Osteocyte (in vitro differentiated cells): ENCODE measurements at places on chromosomes 7 and 10. TPM values are rescaled to one million over a fixed set of nuclear protein-coding genes. Genes with fewer than 3 reads are reported as not detected.

GRCh38 chr7:79749856-79750255 is 296.4 kb upstream of the MAGI2 start:
- no peak overlapping the region for H3K27ac ChIP-seq
- peaks cover 5% of the 10 kb centered on the region for H3K27me3 ChIP-seq
- no peak overlapping the region for H3K4me3 ChIP-seq
- DNase-seq = no peak
- no peaks in the 10 kb centered on the region for H3K36me3 ChIP-seq
- no peaks in the 10 kb centered on the region for H3K4me1 ChIP-seq

DNA sequence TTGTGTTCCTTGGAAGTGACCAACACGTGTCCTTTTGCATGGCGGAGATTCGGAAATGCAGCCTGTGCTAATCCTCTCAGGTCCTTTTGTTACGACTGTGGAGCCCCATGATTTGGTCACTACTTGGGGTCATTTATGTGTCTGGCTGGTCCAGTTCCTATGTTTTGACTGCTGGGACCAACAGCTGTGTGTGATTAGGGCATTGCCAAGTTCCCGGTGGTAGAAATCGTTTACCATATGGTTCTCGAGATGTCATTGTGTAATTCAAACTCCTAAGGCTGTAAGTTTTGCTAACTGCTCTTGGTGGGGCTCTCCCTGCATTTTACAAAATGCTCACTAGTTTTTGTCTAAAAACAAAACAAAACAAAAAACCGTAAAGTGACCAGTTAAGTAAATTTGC is 62.0 kb downstream of the CCNY start:
- no peak overlapping the region for H3K4me3 ChIP-seq
- peak overlapping the region; percentile 53 for H3K27ac ChIP-seq
- H3K36me3 ChIP-seq = no peaks in the 10 kb centered on the region
- H3K27me3 ChIP-seq = no peaks in the 10 kb centered on the region

Gene PSD
- 0.99 and 1.8 TPM in 2 replicates for total RNA-seq

Gene CPA2
- not detected in 2 replicates for total RNA-seq

DNA sequence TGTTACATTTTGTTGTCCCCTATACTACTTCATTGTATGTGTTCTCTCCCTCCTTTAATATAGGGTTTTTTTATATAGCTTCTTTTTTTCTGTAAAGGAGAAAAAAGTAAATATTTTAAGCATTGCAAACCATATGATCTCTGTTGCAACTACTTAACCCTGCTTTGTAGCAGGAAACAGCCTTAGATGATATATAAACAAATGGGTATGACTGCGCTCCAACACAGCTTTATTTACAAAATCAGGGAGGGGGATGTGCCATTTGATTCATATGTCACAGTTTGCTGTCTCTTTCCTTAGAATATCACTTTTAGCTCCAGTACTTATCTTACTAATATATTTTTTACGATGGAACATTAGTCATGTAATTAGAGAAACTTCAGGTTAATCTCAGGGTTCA is 155.2 kb upstream of the GNAI1 start:
- H3K36me3 ChIP-seq = no peaks in the 10 kb centered on the region
- no peak overlapping the region for H3K4me3 ChIP-seq
- H3K27me3 ChIP-seq = no peaks in the 10 kb centered on the region
- no peak overlapping the region for H3K27ac ChIP-seq

DNA sequence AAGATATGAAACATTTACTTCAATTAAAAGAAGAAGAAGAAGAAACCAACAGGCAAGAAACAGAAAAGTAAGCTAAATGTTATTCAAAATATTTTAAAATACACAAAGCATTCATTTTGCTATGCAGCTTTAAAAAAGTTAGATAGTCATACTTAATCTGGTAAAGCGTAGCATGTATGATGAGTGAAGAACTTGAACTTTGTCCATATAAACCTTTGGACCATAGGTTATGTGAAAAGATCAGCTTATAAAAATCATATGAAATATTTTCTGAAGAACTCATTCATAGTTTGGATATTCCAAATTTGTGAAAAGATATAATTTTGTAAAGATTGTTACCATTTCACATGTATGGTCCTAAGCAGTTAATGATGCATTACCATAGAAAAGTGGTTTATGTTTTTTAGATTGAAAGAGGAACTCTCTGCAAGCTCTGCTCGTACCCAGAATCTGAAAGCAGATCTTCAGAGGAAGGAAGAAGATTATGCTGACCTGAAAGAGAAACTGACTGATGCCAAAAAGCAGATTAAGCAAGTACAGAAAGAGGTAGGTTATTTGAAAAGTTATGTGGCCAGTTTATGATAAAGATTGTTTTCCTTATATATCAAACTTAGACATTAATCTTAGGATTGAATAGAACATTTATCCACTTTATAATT is 37.3 kb downstream of the KIF20B start:
- H3K27ac ChIP-seq = no peak overlapping the region
- no peaks in the 10 kb centered on the region for H3K27me3 ChIP-seq
- no peak overlapping the region for H3K4me3 ChIP-seq
- peaks cover 2% of the 10 kb centered on the region for H3K4me1 ChIP-seq

Gene BUD23
- 47.2 and 56.7 TPM in 2 replicates for total RNA-seq

GRCh38 chr10:48253970-48254657 is 20.4 kb downstream of the FRMPD2 start:
- peak; percentile 70 for DNase-seq
- no peak overlapping the region for H3K27ac ChIP-seq
- H3K4me3 ChIP-seq = no peak overlapping the region

- H3K27me3 ChIP-seq = peaks cover 32% of the 10 kb centered on the region
- no peak overlapping the region for H3K4me3 ChIP-seq
- H3K36me3 ChIP-seq = no peaks in the 10 kb centered on the region
- no peaks in the 10 kb centered on the region for H3K4me1 ChIP-seq
These were observed 14.0 kb upstream of the RAMP3 start for GRCh38 chr7:45143616-45144015.

DNA sequence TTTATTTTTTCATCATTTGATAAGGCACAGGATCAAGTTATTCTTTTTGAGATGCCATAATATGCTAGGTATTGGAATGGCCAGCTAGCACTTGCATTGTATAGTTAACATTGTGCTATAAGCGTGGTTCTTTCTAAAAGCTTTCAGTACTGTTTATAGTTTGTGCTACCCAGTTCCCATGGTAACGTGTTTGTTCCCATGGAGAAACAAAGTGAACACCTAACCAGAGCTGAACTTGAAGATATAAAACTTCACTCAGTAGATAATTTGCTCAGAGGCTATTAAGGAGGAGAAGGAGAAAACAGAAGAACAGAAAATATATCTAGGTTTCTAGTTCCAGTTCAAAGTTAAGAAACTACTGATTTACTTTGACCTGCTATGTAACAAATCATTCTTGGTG is 23.6 kb upstream of the ITGB8 start:
- H3K4me3 ChIP-seq = no peak overlapping the region
- peaks cover 17% of the 10 kb centered on the region for H3K4me1 ChIP-seq
- H3K27ac ChIP-seq = peak overlapping the region; percentile 7
- H3K27me3 ChIP-seq = no peaks in the 10 kb centered on the region
- H3K36me3 ChIP-seq = peaks cover 2% of the 10 kb centered on the region

DNA sequence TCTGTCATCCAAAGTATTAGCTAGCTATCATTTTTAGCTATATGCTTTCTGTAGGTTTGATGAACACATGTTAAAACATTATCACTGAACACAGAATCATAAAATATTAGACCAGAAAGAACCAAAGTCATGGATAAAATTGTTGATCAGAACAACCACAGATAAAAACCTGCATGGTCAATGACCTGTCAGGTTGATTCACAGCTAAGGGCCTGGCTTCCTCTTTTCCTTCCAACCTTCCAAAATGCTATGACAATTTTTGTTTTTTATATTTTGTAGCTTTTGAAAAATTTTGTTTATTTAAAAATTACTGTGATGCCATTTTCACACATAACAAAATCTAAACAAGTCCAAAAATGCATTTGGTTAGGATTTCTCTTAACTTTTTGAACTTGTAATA is 444.4 kb upstream of the CHRM2 start:
- no peak for DNase-seq
- no peak overlapping the region for H3K27ac ChIP-seq
- H3K27me3 ChIP-seq = peaks cover 21% of the 10 kb centered on the region

Gene PVRIG
- not detected in 2 replicates for total RNA-seq

DNA sequence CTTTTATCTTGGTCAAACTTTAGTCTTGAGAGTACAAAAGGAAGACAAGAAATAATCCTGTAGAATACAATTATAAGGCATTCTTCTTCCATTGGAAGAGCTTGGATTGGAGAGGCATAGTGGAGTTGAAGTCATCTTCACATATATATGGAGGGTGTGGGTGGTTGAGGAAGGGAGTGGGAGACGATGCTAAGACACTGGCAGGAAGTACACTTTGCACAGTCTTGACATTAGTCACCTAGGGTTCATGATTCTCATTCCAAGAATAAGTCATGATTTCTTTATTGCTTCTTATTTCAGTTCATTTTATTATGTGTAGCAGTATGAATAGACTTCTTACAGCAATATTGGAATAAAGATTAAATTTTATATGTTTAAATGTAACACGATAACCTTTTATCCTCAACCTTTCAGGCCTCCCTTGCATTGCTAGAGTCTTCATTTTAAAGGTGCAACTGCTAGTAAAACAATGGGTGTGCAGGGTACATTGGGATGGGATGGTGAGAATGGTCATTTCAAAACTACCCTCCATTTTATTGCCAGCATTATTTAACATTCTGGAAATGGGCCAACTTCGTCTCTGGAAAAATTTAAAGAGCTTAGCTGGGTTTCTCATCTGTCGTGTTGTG is 12.3 kb upstream of the SLC26A3 start:
- H3K4me3 ChIP-seq = no peak overlapping the region
- H3K4me1 ChIP-seq = peaks cover 4% of the 10 kb centered on the region
- no peaks in the 10 kb centered on the region for H3K36me3 ChIP-seq
- peaks cover 38% of the 10 kb centered on the region for H3K27me3 ChIP-seq

Gene ZNF425
- total RNA-seq = 5.9 and 6.2 TPM in 2 replicates

Gene PHYHIPL
- not detected in 2 replicates for total RNA-seq

DNA sequence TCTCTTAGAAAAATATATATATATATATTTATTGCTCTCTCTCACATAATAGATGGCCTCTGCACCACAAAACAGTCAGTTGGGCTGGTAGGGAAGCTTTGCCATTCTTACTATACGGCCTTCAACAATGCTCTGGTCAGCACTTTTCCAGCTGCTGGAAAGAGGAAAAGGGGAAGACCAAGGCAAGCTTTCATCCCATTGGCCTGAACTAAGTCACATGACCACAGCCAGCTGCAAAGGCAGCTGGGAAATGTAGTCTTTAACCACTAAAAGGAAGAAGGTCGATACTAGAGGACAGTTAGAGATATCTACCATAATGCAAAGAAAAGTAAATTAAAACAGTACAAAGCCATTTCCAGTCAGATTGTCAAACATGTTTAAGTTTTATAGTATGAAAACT is 58.4 kb upstream of the MACROH2A2 start:
- peaks cover 56% of the 10 kb centered on the region for H3K27me3 ChIP-seq
- no peaks in the 10 kb centered on the region for H3K36me3 ChIP-seq
- no peaks in the 10 kb centered on the region for H3K4me1 ChIP-seq
- DNase-seq = no peak

DNA sequence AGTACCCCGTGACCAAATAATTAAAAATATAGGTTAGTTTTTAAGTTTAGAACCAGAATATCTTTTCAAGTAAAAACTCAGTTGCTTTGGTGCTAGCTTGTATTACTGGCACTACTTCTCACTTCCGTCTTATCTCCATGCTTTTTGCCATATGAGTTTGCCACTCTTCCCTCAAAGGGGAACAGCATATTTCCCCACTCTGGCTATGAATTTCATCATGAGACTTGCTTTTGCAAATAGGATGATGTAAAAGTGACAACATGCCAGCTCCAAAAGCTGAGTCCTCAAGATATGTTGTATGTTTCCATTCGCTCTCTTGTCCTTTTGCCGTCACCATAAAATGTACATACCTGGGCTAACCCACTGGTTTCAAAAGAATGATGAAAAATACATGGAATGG is 178.1 kb upstream of the SEMA3A start:
- H3K27me3 ChIP-seq = no peaks in the 10 kb centered on the region
- no peak for DNase-seq
- peaks cover 15% of the 10 kb centered on the region for H3K4me1 ChIP-seq
- H3K36me3 ChIP-seq = no peaks in the 10 kb centered on the region
- H3K4me3 ChIP-seq = no peak overlapping the region
- peak overlapping the region; percentile 76 for H3K27ac ChIP-seq

DNA sequence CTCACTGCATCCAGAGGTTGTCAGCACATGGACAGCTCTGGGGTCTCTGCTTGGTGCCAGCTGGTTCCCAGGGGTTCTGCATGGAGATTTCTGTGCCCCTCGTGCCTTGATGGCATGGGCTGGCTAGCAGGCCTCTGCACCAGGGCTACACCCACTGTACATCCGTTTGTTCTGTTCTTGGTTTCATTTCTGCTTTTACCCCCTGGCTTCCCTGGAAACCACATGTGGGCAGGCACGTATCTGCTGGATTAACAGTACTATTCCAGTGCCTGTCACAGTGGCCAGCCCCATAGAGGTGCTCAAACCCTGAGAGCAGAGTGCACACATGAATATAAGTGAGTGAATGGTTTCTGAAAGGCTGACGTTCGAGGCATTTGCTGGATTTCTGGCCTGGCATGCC is 207.2 kb upstream of the GPR26 start:
- H3K27me3 ChIP-seq = no peaks in the 10 kb centered on the region
- no peaks in the 10 kb centered on the region for H3K4me1 ChIP-seq
- no peaks in the 10 kb centered on the region for H3K36me3 ChIP-seq
- H3K27ac ChIP-seq = no peak overlapping the region
- no peak for DNase-seq

Gene CPEB3
- 1.9 and 2.0 TPM in 2 replicates for total RNA-seq

- no peak overlapping the region for H3K4me3 ChIP-seq
- H3K27ac ChIP-seq = no peak overlapping the region
- no peaks in the 10 kb centered on the region for H3K36me3 ChIP-seq
- DNase-seq = no peak
These were observed 121.2 kb upstream of the PRKCQ start for GRCh38 chr10:6701289-6701688.

GRCh38 chr7:71574153-71574860 is 442.4 kb downstream of the GALNT17 start:
- no peak overlapping the region for H3K27ac ChIP-seq
- no peaks in the 10 kb centered on the region for H3K27me3 ChIP-seq
- no peak overlapping the region for H3K4me3 ChIP-seq
- H3K4me1 ChIP-seq = peaks cover 3% of the 10 kb centered on the region
- H3K36me3 ChIP-seq = no peaks in the 10 kb centered on the region

DNA sequence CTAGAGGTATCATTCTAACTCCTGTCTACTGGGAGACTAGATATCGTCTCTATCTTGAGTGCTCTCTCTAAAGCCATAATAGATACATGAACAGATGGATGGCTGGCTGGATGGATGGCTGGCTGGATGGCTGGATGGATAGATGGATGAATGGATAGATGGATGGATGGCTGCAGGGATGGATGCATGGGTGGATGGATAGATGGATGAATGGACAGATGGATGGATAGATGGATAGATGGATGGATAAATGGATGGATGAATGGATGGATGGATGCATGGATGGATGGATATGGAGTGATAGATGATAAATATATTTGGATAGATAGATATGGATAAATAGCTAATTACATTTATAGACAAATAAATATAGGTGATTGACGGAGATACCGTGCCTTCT is 191.2 kb upstream of the KLF6 start:
- peaks cover 11% of the 10 kb centered on the region for H3K4me1 ChIP-seq
- no peak for DNase-seq
- H3K27me3 ChIP-seq = no peaks in the 10 kb centered on the region
- no peaks in the 10 kb centered on the region for H3K36me3 ChIP-seq
- no peak overlapping the region for H3K4me3 ChIP-seq
